Occipital lobe (tissue), 3 donors: ENCODE measurements at places on chromosomes 5 and 9. TPM values are rescaled to one million over a fixed set of nuclear protein-coding genes. Genes with fewer than 3 reads are reported as not detected.

The POU5F2 gene
- total RNA-seq, result 6.9 TPM

The FGF18 gene
- 0.62 TPM for total RNA-seq

The KCNV2 gene
- not detected for total RNA-seq

The SPINK4 gene
- not detected for total RNA-seq

The MPDZ gene
- total RNA-seq, result 40.4 TPM

The CER1 gene
- total RNA-seq, result not detected

The TAS2R1 gene
- 0.62 TPM for total RNA-seq

The SRD5A1 gene
- total RNA-seq, result 51.8 TPM

The ADAM19 gene
- 13.4 TPM for total RNA-seq

The NKD2 gene
- 3.0 TPM for total RNA-seq

The PCDHGA8 gene
- total RNA-seq, result 8.0 TPM

The PAEP gene
- not detected for total RNA-seq

The SLCO6A1 gene
- 0.94 TPM for total RNA-seq

The LRRC14B gene
- not detected for total RNA-seq

The SOHLH1 gene
- total RNA-seq, result not detected
